ENCODE measurements at places on chromosomes 1 and 21. TPM values are rescaled to one million over a fixed set of nuclear protein-coding genes. Genes with fewer than 3 reads are reported as not detected.

Gene LRRC7
- total RNA-seq: 0.09 TPM

Gene DIO1
- total RNA-seq: not detected

Gene LCA5L
- total RNA-seq: 2.0 TPM

Gene GSTM1
- 5.5 TPM for total RNA-seq

Gene CD46
- 45.6 TPM for total RNA-seq

Gene TMED5
- total RNA-seq: 20.8 TPM

Gene MTARC1
- 4.5 TPM for total RNA-seq

Gene OR14K1
- not detected for total RNA-seq

Gene DRAXIN
- total RNA-seq: 0.36 TPM

- DNase-seq: peak; percentile 10
These were observed 402.1 kb upstream of the B3GALT2 start for GRCh38 chr1:193588311-193589082.

DNA sequence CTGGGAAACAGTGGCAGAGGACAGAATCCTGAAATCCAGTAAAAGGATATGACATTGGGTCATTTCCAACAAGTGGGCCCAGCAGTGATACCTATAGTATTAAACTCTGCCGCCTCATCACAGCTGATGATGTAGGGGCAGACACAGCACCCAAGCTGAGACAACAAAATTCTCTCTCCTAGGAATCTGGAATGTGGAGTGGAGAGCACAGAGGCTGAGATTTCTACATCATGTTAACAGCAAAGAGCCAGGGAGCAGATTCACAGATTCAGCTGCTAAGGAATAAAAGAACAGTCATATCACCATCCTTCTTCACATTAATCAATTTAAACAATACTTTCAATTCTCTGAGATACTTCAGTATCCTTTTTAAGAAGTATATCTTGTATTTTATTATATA lies 61.9 kb downstream of the CRP start:
- peak; percentile 9 for DNase-seq

GRCh38 chr1:44266400-44267344 lies 53.4 kb downstream of the DMAP1 start:
- no peak for DNase-seq

GRCh38 chr21:24223624-24224023 lies 1383.7 kb downstream of the MRPL39 start:
- no peak for DNase-seq

DNA sequence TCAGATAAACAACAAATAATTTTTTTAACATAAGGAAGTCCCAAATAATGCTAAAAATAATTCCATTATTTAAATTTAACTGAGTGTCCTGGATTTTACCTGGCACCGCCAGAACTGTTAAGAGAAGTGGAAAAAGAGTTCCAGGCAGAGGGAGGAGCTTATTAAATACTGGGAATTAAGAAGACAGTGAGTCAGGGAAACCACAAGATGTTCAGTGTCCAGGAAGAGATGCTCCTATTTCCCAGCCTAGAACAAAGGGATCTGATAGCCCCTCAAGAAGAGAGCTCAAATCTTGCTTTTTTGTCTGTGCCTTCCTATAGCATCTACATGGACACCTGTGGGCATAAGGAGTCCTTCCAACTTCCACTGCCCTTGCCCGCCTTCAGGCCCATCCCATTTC lies 85.9 kb downstream of the PGM1 start:
- DNase-seq: peak; percentile 40

DNA sequence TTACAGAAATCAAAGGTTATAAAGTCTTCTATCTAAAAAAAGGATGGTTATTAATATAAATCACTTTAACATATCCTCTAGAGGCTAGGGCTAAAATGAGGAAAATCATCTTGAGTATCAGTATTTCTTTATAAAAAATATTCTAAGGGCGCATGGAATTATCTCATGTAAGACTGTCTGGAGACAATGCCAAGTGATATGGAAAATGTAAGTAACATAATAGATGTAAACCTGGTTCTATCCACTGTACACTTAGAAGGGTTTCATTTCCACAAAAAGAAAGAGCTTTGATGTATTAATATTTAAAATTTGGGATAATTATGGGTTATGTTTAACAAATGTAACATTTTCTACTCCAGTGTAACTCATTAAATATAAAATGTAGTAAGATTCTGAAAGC lies 95.9 kb upstream of the DPH5 start:
- no peak for DNase-seq

DNA sequence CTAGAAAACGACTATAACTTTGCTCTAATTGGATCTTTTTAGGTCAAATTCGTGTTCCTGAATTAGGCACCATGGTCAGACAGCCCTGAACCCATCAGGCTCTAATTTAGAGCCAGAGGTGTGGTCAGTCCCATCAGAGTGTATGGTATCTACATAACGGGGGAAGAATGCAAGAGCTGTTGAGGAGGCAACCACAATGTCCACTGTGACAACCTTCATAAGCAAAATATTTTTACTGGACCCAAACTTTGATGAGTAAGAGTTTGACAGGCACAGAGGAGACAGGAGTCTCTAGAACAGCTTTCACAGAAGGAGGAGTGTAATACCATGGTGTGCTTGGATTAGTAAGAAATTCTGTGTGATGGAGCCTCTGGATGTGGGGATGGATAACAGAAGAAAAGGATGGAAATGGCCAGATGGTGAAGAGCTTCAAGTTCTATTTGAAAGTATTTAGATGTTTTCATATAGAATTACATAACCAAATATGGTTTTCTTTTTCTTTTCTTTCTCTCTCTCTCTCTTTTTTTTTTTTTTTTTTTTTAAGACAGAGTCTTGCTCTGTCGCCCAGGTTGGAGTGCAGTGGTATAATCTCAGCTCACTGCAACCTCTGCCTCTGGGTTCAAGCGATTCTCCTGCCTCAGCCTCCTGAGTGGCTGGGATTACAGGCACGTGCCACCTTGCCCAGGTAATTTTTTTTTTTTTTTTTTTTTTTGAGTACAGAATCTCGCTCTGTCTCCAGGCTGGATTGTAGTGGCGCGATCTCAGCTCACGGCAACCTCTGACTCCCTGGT lies 24.9 kb downstream of the UBE2U start:
- DNase-seq: no peak

GRCh38 chr1:39737546-39738169 lies 1.0 kb upstream of the PPIE start:
- DNase-seq: peak; percentile 75

GRCh38 chr1:85295654-85296053 lies 19.2 kb upstream of the BCL10 start:
- no peak for DNase-seq

GRCh38 chr1:186139701-186140100 lies 235.4 kb downstream of the TPR start:
- no peak for DNase-seq

- no peak for DNase-seq
These were observed 243.2 kb downstream of the ATG4C start for GRCh38 chr1:63027176-63027575.

GRCh38 chr1:67679691-67680090 lies 5.3 kb upstream of the GADD45A start:
- DNase-seq: no peak

DNA sequence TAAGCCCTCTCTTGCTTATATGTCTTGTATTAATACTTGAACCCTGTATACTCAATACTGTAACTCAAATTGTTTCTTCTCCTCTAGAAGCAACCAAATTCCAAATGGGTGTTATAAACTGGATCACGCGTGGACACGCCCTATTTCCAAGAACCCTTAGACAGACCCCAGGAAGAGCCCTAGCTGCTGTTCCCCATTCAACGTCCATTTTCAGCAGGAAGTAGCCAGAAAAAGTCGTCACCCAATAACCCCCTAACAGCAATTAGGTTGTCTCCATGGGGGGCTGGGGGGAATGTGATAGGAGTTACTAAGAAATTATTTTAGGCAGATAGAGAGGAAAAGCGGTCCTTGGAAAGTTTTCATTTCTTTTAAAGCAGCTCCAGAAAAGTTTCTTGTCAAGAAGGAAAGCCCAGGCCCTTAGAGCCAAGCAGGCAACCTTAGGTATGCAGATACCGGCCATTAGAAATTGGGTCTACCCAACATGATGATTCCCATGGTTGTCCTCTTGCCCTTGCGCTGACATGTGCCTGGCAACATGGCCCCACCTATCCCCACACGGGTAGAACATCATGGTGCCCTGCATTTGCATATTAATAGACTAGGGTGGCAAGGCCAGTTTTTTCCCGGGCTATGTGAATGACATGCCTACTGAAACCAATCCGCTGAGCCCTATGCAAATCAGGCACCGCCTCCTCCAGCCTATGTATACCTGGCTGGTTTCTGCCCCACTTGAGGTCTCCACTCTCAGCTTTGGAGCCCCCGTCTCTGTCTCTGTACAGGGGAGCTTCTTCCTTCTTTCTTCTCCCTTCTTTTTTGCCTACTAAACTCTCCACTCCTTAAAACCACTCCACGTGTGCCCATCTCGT lies 4.0 kb upstream of the CD46 start:
- DNase-seq: no peak

GRCh38 chr1:41711581-41711980 lies 207.1 kb downstream of the HIVEP3 start:
- DNase-seq: no peak

DNA sequence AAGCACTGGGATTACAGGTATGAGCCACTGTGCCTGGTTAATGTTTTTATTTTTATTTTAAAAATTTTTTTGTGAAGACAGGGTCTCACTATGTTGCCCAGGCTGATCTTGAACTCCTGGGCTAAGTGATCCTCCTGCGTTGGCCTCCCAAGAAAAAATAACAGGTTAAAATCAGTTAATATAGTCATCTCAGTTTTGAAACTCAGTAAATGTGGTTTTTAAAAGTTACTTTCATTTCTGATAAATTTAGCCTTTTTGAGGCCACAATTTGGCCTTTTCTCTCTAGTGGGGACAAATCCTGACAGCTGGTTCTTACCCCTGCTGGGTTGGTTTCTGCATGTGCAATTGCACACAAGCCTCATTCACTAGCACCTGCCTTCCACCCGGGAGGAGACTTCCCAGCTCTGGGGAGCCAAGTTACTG lies 13.3 kb downstream of the PMF1 start:
- no peak for DNase-seq

DNA sequence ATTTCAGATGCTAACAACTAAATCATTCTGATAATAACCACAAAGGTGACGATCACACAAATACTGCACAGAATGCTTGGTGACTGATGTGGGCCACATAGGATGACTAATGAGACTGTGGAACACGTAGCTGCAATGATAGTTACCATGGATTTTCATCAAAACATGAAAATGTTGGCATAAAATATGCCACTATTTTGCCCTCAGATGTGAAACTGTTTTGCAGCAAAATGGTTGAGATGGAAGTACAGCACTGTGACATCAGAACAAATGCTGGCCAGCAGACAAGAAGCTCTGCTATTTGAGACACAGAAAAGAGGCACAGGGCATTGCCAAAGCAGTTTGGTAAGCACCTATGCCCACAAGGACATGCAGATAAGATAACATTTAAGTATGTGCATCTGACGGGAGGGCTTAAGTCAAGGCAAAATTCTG lies 83.8 kb downstream of the NIBAN1 start:
- DNase-seq: peak; percentile 9

- peak; percentile 61 for DNase-seq
These were observed 242.3 kb downstream of the LMX1A start for GRCh38 chr1:165114022-165114888.

DNA sequence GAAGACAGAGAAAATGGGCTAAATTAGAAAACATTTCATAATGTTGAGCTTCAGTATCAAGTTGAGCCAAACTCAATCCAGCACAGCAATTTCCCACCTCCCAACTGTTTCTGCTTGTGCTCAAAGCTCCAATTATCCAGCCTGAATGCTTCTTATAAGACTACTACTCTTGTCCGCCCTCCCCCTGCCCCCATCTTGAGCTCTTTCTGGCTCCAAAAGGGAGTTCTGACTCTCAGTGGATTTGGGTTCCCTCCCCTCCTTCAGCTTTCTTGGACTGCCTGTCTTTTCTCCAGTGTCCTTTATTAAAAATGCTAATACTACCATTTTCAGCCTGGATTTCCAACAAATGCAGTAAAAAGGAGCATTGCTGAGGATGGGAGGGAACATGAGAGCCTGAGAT lies 174.8 kb downstream of the ASTN1 start:
- DNase-seq: peak; percentile 17

DNA sequence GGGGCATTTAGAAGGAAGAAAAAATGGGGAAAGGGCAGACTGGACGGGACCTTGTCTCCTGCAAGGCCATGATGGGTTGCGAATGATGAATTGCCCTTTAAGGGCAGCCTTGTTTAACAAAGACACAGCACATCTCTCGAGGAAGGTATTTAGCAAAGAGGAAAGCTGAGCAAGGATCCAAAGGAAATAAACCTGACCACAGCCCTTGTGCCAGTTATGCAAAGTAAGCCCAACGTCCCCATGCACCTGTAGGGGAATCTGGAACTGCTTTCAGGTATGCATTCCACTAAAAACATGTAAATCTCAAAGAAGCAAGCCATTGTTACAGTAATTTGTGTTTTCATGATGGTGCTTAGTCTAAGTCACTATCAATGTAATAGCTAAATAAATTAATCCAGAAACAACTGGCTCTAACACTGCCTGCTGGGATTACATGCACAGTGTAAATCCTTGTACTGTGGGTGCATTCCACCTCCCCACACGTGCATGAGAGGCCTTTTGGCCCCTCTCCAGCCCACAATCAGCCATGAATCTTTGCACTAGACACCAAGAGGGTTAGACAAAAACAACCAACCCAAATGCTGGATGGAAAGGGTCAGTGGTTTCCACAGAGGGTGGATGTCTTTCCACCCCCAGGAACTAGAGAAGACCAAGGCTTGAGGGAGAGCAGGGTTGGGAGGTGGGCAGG lies 228.8 kb upstream of the KAZN start:
- DNase-seq: no peak

GRCh38 chr1:16243936-16244649 lies 7.1 kb upstream of the CPLANE2 start:
- peak; percentile 83 for DNase-seq

DNA sequence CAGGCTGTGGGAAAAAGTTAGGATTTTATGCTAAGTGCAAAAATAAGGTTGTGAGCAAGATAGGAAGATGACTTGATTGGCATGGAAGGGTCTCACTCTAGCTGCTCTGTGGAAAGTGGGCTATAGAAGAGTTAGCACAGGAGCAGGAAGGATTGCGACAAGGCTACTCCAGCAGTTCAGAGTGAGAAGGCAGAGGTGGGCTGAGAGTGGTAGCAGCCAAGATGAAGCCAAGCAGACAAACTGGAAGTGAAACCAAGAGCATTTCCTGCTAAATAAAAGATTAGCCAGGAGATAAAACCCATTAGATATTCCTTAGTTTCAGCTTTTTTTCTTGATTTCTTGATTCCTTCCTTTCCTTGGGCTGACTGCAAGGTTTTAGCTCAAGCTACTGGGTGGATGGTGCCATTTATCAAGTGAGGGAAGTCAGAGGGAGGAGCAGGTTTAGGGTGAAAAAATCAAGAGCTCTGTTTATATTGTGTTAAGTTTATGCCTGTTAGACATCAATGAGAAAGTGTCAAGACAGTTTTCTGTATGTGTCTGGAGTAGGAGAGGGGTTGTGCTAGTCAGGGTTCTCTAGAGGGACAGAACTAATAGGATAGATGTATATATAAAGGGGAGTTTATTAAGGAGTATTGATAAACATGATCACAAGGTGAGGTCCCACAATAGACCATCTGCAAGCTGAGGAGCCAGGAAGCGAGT lies 33.1 kb upstream of the ZNF644 start:
- DNase-seq: no peak

- no peak for DNase-seq
These were observed 48.0 kb upstream of the COG2 start for GRCh38 chr1:230594214-230594773.

- DNase-seq: no peak
These were observed 30.2 kb downstream of the RUNX3 start for GRCh38 chr1:24899581-24900485.
